Muscle of back (tissue), 13 donors: ENCODE measurements at places on chromosomes 7 and 10. TPM values are rescaled to one million over a fixed set of nuclear protein-coding genes. Genes with fewer than 3 reads are reported as not detected.

GRCh38 chr7:101333912-101334311 is 12.3 kb upstream of the IFT22 start:
- DNase-seq, result no peak

DNA sequence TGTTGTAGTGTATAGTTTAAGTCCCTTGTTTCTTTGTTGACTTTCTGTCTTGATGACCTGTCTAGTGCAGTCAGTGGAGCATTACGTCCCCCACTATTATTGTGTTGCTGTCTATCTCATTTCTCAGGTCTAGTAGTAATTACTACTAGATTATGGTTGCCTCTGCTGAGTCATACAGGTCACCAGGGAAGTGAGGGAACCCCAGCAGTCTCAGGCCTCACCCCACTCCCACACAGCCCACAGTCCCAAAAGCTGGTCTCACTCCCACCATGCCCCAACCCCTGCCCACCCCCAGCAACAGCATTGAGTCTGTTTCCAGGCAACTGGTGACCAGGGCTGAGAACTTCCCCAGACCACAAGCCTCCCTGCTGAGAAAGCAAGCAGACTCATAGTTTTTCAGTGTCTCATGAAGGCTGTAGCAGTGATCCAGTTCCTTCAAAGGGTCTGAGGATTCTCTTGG is 88.0 kb downstream of the PLXDC2 start:
- DNase-seq, result no peak

- DNase-seq, result peak; percentile 56
Observed at GRCh38 chr10:73625004-73625883, 16.0 kb downstream of the MYOZ1 start.

DNA sequence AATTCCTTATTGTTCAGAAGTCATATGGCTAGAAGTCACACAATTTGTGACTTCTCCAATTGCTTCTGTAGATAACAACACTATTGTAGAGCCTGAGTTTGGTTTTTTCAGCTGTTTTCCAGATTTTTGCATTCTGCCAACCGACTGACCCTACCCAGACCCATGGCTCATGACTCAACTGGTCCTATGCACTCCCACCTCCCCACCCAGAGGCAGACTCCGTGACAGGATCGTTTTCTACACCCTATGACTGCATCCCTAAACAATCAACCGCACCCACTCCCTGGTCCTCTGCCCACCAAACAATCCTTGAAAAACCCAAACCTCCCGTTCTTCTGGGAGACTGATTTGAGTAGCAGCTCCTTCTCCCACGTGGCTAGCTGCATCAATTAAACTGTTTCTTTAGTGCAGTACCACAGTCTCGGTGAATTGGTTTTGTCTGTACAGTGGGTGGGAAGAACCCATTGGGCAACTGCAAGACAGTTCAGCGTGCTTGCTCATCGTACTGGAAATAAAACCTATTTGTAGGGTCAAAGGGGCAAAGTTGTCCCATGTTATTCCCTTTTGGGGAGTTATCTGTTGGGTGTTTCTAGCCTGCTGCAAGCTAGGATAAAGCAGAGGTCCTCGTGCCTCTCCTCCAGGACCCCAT is 150.3 kb upstream of the FAM20C start:
- no peak for DNase-seq

ARL3 gene
- 11.3 TPM for polyA plus RNA-seq

LEP gene
- 0.12 TPM for polyA plus RNA-seq

DNA sequence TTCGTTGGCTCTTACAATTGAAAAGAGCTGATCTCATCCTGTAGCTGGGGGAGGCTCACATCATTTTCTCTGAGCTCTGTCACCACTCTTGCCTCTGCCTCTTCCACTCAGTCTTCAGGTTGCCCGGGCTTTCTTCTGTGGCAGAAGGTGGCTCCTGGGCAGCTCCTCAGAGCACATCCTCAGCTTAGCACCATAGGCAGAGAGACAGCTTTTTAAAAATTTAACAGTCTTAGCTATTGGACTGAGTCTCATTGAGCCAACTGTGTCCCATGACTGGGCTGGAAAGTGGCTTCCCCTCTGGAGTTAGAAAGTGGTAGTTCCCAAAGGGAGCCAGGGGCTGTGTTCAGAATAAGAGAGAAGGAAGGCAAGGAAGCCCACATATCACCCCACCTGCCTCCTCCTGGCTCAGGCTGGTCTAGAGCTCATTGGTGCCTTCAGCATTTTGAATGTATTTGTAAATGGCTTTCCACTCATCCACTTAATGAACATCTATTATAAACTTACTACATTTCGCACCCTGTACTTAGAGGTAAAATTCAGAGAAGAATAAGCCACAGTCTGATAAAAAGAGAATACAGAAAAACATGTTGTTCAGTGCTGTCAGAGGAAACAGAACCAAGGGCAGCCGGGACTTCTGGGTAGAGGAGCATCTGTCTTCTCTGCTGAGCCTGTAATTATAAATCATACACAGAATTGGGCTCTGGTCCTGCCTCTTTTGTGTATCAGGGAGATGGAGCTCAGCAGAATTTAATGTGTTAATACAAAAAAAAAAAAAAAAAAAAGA is 119.3 kb downstream of the WDFY4 start:
- no peak for DNase-seq

DNA sequence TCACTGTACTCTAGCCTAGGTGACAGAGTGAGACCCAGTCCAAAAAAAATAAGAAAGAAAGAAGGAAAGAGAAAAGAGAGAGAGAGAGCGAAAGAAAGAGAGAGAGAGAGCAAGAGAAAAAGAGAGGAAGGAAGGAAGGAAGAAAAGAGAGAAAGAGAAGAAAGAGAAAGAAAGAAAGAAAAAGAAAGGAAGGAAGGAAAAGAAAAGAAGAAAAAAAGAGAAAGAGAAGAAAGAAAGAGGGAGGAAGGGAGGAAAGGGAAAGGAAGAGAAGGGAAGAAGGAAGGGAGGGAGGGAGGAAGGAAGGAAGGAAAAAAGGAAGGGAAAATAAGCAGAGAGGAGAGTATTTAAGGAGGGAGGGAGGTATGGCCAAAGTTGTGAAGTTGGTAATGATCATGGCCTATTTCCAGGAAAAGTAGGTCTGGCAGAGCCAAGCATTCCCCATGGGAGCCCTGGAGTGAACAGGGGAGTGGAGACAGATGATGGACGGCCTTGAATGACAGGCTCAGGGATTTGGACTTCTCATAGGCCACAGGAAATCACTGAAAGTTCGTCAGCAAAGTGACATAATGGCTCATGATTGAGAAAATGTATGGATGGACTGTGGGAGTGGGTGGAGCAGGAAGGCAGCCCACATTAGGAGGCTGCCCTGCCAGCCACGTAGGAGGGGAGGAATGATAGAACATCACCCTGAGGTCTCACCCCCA is 44.8 kb upstream of the CUX1 start:
- DNase-seq, result no peak

DKK1 gene
- 11.7 TPM for polyA plus RNA-seq

- DNase-seq, result no peak
Observed at GRCh38 chr10:3065622-3066021, 1.7 kb upstream of the PFKP start.

GRCh38 chr7:68671046-68671445 is 927.2 kb upstream of the AUTS2 start:
- DNase-seq, result peak; percentile 29

DNA sequence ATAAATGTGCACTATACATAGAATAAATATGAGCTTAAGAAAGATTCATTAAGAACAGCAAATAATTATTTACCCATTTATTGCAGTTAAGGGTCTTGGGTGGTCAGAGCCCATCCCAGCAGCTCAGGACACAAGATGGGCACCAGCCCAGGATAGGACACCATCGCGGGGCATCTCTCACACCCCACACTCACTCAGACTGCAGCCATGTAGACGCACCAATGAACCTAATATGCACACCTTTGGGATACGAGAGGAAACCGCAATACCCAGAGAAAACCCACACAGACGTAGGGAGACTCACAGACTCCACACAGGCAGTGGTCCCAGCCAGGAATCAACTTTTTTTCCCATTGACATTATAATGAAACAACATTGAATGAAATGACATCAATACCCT is 36.0 kb downstream of the CARD11 start:
- no peak for DNase-seq
